Fibroblast of lung (primary cell): ENCODE measurements at places on chromosomes 12 and 14. TPM values are rescaled to one million over a fixed set of nuclear protein-coding genes. Genes with fewer than 3 reads are reported as not detected.
A peak's percentile ranks its signal among the peaks of the same experiment; 100 is the strongest.

DNA sequence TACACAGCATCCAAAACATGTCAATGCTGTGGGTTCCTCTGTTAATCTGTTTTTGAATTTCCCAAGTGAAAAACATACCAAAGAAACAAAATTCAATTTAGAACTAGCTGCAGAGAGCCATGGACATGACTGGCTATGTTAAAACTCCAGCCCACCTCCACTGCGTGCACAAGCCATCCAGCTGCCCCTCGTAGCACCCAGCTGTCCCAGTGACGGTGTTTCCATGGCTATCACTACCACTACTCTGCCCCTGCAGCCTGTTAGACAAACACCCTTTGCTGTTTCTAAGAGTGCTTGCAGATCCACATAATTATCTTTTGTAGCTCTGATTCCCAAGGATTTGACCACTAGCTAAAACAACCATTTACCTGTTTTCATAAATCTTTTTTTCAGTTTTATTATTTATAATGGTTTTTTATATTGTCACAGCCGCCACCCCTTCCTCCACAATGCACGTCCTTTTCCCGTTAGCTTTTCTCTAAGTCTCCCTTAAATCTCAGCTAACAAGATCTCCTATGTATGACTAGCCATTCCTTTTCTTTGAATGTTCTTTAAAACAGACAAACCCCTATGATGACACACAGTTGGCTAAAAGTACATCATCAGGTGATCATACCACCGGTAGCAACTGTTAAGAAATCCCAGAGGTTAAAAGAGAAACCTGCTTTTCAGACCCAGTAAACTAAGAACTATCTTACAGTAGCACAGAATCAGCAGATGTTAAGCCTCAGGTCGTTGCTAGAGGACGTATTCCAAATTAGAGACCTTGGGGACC is 37.8 kb upstream of the NAA30 start:
- DNase-seq, result no peak

DNA sequence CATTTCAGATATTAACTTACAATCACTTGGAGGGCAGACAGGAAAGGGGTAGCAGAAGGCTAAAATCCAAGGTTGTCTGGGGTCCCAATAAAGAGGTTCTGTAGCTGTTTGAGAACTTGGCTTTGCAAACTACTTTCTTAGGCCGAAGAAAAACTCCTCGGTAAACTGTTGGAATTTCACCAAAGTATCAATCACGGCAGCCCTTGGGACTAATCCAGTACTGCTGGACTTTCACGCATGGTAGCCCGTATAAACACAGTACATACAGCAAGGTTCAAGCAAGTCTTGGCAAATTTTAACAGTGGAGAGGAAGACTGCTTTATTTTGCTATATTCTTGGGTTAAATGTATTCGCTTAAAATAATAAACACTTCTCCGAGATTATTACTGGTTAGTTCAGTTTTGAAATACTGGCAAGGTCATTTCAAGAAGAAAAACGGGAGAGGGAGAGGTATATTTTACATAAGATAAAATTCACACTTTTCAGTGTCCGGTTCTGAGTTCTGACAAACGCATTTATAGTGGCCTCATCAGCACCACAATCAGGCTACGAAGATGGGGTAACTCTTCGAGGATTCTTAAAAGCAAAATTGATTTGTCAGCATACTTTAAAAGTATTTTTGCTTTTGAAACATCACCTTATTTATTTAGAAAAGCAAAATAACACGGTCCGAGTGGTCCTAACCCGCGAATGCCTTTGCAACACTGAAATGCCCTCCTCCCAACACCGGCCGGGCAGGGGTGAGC is 1.3 kb downstream of the SETD3 start:
- peak; percentile 22 for DNase-seq

DNA sequence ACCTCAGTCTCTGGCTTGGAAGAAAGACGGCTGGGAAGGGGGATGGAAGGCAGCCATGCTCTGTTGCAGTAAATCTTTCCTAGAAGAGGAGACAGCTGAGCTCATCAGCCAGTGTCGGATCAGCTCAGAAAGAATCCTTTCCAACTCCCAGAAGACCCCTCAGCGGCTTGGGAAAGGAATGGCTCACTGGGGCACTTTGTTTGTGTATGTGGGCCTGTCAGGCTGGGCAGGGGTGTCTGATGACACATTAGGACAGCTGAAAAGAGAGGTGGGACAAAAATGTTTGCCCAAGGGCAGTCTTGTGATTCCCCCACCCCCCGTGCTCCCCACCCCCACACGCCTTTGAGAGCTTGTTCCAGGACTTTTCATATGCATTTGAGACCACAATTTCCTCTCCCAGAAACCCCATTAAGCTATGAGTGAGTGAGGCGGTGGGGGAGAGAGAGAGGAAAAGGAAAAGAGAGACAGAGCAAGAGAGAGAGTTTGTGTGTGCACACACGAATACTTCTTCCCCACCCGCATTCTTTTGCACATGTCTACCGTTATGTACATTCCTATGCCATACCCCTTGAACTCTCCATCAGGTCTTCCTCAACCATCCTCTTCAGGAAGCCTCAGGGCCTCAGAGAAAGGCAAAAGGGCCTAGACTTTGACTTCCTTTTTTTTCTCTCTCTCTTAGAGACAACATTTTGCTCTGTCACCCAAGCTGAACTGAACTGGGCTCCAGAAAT is 198.9 kb downstream of the ZFP36L1 start:
- DNase-seq, result peak; percentile 56

DNA sequence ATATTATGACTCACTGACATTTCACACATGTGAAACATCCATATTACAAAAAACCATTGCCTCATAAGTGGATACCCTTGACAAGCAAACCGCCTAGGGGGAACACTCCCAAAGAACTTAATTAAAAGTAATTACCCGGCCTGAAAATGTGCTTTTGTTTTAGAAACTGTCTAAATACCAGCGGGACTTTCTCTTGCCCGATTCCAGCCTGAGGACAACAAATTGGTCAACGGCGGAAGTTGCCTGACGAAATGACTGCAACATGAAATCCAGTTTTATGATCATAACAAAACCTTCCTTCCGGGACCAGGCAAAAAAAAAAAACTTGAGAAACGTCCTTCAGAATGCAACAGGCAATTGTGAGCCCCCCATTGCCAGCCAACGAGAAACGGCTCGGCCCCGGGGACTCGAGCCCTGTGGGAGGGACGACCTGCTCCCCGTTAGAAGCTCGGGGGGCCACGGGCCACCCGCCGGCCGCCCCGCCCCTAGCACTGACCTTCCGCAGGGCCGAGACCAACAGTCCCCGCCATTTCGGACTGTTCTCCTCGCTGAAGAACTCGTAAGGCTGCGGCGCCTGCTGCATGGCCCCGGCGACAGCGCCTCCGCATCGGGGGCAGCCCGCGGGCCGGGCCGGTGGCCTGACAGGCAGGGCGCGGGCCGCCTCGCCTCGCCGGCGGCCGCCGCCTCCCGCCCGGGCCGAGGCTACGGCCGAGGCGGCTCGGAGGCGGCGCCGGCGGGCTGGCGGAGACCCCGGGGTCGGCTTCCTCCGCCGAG is 490 bp downstream of the SOS2 start:
- peak; percentile 77 for DNase-seq

GRCh38 chr14:64235652-64236640 is 58.2 kb downstream of the ESR2 start:
- DNase-seq, result no peak

GRCh38 chr12:89951050-89951693 is 242.5 kb upstream of the ATP2B1 start:
- peak; percentile 30 for DNase-seq

The COX8C gene
- polyA plus RNA-seq, result not detected in 2 replicates

GRCh38 chr14:104971447-104972240 is 6.5 kb downstream of the AHNAK2 start:
- no peak for DNase-seq

GRCh38 chr12:113285679-113286610 is 49.0 kb downstream of the SLC8B1 start:
- no peak for DNase-seq
